ENCODE measurements at places on chromosomes 2 and 18.
A peak's percentile ranks its signal among the peaks of the same experiment; 100 is the strongest.

DNA sequence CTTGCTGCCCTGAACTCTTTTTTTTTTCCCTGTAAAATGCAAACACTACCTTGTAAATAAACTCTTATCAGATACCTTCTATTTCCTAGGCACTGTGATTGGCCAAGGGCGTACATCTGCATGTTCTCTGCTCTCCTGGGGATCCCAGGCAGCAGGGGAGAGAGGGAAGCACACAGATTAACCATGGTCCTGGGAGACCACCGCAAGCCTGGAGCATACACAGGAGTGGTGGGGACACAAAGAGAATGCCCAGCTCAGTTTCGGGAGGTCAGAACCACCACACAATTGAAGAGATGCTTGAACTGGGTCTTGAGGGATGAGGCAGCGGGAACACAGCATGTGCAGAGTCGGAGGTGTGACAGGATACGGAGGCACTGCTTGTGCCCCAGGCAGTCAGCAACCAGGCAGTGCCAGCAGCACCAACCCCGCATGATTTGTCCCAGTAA lies 2.1 kb downstream of the GREB1 start:
- DNase-seq = no peak

GRCh38 chr18:64409511-64409910 lies 260.6 kb upstream of the LINC00305 start:
- no peak for DNase-seq

- DNase-seq = peak; percentile 80
Observed at GRCh38 chr2:12014088-12014960, 267.9 kb downstream of the LPIN1 start.

DNA sequence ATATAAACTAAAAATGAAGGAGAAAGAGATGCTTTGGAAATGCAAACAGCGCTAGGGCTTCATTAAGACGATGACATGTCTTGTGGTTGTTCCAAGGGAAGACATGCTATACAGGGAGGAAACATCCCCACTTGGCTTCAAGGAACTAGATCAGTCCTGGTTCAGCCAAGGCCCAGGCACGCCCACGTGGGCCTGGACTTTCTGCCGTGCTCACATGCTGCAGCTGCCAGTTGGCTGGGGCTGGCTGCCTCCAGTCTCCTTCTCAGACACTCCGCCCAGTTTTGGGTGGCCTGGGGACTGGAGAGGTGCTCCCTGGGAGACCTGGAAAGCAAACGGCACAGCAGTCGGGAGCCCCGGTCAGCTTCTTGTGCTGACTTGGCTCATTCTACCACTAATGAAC lies 109.6 kb downstream of the GLI2 start:
- DNase-seq = peak; percentile 82

GRCh38 chr18:22932885-22933205 lies 283 bp upstream of the RBBP8 start:
- no peak for DNase-seq

- no peak for DNase-seq
Observed at GRCh38 chr2:215274829-215275228, 37.0 kb upstream of the ATIC start.

DNA sequence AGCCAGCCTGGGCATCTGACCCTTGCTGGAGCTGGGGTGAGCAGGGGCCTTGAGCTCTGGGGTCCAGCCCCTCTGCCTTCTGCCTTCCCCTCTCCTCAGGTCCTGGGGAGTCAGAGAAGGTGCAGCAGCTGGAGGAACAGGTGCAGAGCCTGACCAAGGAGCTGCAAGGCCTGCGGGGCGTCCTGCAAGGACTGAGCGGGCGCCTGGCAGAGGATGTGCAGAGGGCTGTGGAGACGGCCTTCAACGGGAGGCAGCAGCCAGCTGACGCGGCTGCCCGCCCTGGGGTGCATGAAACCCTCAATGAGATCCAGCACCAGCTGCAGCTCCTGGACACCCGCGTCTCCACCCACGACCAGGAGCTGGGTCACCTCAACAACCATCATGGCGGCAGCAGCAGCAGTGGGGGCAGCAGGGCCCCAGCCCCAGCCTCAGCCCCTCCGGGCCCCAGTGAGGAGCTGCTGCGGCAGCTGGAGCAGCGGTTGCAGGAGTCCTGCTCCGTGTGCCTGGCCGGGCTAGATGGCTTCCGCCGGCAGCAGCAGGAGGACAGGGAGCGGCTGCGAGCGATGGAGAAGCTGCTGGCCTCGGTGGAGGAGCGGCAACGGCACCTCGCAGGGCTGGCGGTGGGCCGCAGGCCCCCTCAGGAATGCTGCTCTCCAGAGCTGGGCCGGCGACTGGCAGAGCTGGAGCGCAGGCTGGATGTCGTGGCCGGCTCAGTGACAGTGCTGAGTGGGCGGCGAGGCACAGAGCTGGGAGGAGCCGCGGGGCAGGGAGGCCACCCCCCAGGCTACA lies 3.8 kb downstream of the EMILIN1 start:
- DNase-seq = no peak
